Smooth muscle cell of the pulmonary artery (primary cell): ENCODE measurements at places on chromosomes 5 and 9. TPM values are rescaled to one million over a fixed set of nuclear protein-coding genes. Genes with fewer than 3 reads are reported as not detected.

Gene SLC34A1
- total RNA-seq = not detected in 2 replicates

Gene ZNF366
- total RNA-seq = 0.07 TPM in 1 of 2 replicates, not detected in the other

Gene AP3S1
- 66.4 and 92.6 TPM in 2 replicates for total RNA-seq

Gene PCDHB7
- 0.33 and 1.1 TPM in 2 replicates for total RNA-seq

Gene IQGAP2
- 2.2 and 4.0 TPM in 2 replicates for total RNA-seq

Gene RXFP3
- total RNA-seq = 0.07 TPM in 1 of 2 replicates, not detected in the other

Gene LECT2
- total RNA-seq = not detected in 2 replicates

Gene ADAMTSL2
- 2.0 and 10.6 TPM in 2 replicates for total RNA-seq

Gene ADAMTSL1
- 111 and 128 TPM in 2 replicates for total RNA-seq

Gene CSF1R
- 0.26 and 0.69 TPM in 2 replicates for total RNA-seq

Gene AGPAT2
- 42.9 and 46.8 TPM in 2 replicates for total RNA-seq

Gene PTGR1
- 60.3 and 67.4 TPM in 2 replicates for total RNA-seq

Gene SPINK4
- total RNA-seq = 0.91 TPM in 1 of 2 replicates, not detected in the other

Gene AIF1L
- total RNA-seq = 0.46 and 1.2 TPM in 2 replicates

Gene CATSPER3
- total RNA-seq = 0.10 and 0.13 TPM in 2 replicates

Gene RAI14
- 128 and 192 TPM in 2 replicates for total RNA-seq

Gene OR2S2
- total RNA-seq = not detected in 2 replicates

Gene PPP3R2
- not detected in 2 replicates for total RNA-seq

Gene FGF18
- 0.13 TPM in 1 of 2 replicates, not detected in the other for total RNA-seq

Gene PCDHGA4
- total RNA-seq = 11.6 and 16.9 TPM in 2 replicates

Gene CDH9
- not detected in 2 replicates for total RNA-seq

Gene TTC33
- 9.3 and 13.5 TPM in 2 replicates for total RNA-seq

Gene ZNF883
- 3.2 and 3.3 TPM in 2 replicates for total RNA-seq

Gene FOXD4L5
- total RNA-seq = 0.03 and 0.07 TPM in 2 replicates

Gene WWC1
- total RNA-seq = 0.99 and 5.0 TPM in 2 replicates

Gene C5orf58
- not detected in 2 replicates for total RNA-seq

Gene TYRP1
- total RNA-seq = 0.07 and 2.5 TPM in 2 replicates

Gene DIAPH1
- 32.1 and 43.1 TPM in 2 replicates for total RNA-seq

Gene RECK
- 39.0 and 75.2 TPM in 2 replicates for total RNA-seq

Gene C9orf50
- total RNA-seq = 0.26 and 0.33 TPM in 2 replicates

Gene PNPLA7
- total RNA-seq = 1.1 and 2.0 TPM in 2 replicates

Gene FAM219A
- total RNA-seq = 12.5 and 21.2 TPM in 2 replicates

Gene LCNL1
- total RNA-seq = 0.50 and 1.1 TPM in 2 replicates

Gene PTPRD
- 5.0 and 17.2 TPM in 2 replicates for total RNA-seq

Gene CD74
- 1.3 and 3.9 TPM in 2 replicates for total RNA-seq

Gene GNE
- total RNA-seq = 31.3 and 36.0 TPM in 2 replicates

Gene NSG2
- not detected in 2 replicates for total RNA-seq

Gene FREM1
- 0.39 TPM in 1 of 2 replicates, not detected in the other for total RNA-seq

Gene FBP2
- total RNA-seq = not detected in 2 replicates

Gene PCDHB10
- 0.79 and 1.4 TPM in 2 replicates for total RNA-seq

Gene RNF183
- not detected in 2 replicates for total RNA-seq
